Activated CD4-positive, alpha-beta T cell treated with anti-CD3 and anti-CD28 coated beads for 1 hour (primary cell): ENCODE measurements at places on chromosomes 12 and 14.

DNA sequence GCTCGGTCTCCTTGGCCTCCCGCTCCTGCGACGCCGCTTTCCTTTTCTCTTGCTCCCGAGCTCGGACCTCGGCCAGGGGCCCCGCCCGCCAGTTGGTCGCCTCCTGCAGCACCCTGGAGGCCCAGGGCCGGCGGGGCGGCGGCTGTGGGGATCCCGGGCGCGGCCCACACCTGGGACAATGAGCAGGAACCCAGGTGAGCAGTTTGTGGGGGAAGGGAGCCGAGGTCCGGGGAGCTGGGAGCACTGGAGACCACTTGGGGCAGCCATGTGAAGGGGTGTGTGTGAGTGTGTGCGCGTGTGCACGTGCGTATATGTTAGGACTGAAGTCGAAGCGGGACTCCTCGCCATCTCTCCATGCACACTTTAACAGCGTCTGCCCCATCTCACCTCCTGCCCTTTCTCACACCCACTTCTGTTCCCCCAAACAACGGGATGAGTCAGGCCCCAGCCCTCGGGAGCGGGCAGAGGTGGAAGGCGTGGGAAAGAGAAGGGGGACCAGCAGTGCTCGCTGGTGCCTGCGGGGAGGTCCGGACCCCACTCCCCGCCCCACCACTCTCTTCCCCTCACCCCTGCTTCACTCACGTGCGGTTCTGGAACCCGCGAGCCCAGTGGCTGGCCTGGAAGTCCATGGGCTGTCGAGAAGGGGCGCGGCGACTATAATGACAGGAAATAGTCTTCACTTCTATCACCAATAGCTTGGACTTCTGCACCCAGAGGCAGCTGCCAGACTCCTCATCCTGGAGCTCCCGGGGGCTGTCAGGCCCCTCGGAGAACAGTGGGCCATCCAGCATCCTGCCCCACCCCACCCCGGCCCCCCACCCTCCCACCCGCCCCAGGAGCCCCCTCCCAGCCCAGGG, 450 bp downstream of the DDN start:
- no peak for DNase-seq

DNA sequence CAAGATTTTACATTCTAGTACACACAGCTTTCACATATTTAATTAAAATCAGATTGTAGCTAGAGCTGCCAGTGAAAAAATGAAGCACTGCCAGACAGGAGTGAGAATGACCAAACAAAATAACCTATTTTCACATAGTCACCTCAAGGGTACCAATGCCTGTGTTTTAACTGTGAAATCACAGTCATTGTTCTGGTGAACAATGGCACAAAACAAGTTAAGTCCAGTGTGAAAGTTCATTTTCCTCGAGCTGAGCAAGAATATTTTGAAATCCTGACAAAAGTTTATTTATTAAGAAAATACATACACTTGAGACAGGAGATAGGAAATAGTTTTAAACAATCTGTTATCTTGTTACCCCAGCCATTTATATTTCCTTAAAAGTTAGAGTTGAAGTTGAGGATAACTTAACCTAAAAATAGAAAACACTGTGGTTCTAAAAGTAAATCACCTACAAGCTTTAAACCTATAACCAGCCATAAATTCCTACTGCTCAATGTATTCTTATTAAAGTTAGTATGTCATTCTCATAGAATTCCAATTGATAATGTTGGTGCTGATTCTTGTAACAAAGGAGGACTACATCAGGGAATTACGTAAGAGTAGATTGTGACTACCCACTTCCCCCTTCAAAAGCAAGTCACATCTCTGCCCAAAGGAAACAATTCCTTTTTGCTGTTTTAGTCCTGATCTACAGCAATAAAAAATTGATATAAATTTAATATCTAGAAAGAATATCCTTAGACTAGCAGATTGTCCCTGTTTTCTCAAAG, 15.9 kb downstream of the DENND5B start:
- DNase-seq: no peak

- DNase-seq: no peak
Measured at GRCh38 chr14:80414080-80414479, 202.8 kb upstream of the DIO2 start.

DNA sequence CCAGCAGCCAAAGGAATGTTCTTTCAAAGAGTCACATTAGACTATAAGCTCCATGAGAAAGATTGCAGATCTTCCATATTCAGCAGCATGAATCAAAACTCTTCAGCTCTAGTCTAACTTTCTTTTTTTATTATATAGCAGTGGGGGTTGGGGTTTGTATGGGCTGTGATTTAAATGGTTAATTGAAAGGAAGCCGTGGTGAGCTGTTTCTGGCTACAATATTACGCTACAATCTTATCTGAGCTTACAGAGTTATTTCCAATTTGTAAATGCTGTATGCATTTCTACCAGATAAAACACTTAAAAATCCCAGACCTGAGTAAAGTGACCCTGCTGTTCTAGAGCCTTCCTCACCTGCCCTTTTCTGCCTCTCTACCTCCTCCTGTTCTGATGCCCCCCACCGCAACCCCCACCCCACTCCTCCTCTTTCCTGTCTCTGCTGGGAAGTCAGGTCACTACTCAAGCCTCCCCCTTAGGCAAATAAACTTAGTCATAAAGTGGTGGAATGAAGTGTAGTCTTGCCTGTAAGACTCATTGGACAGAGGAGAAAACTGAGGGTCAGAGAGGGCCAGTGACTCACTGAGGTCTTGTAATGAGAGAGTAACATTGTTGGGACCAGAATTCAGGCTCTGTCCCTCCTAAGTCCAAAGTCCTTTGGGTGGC, 1089.5 kb downstream of the BCL11B start:
- no peak for DNase-seq

DNA sequence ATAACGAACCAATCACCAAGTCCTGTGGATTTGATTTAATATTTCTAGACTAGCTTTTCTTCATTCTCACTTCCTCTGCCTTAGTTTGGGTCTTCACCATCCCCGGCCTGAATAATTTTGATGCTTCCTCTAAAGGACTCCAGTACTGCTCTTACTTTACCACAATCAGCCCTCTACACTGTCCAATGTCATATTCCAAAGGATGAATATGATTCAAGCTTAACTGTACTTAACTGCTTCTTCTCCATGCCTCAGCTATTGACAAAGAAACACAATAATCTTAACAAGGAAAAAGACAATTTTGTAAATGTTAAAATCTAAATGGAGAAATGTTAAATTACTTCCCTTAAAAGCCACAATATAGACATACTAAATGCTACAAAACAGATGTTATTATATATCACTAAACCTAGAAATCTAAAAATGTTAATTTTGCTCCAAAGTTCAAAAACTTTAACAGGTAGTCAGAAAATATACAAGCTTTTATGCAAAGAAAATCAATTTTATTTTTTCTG, 70.2 kb downstream of the STXBP6 start:
- DNase-seq: no peak

DNA sequence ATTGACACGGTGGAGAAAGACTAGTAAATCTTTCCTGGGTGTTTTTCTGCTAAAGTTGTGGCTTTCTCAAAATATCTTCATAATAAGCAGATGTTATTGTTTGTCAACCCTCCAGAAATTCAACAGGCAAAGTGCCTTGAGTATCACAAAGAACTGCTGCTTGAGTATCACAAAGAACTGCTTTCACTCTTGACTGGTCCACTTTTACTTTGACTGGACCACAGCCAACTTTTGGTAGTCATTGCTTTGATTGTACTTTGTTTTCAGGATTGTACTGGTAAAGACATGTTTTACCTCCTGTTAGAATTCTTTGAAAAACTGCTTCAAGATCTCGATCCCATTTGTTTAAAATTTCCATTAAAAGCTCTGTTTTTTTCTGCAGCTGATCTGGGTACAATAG, 62.6 kb downstream of the PDZRN4 start:
- no peak for DNase-seq
